GM10248 (cell line): ENCODE measurements at places on chromosomes 6 and 20.
A peak's percentile ranks its signal among the peaks of the same experiment; 100 is the strongest.

DNA sequence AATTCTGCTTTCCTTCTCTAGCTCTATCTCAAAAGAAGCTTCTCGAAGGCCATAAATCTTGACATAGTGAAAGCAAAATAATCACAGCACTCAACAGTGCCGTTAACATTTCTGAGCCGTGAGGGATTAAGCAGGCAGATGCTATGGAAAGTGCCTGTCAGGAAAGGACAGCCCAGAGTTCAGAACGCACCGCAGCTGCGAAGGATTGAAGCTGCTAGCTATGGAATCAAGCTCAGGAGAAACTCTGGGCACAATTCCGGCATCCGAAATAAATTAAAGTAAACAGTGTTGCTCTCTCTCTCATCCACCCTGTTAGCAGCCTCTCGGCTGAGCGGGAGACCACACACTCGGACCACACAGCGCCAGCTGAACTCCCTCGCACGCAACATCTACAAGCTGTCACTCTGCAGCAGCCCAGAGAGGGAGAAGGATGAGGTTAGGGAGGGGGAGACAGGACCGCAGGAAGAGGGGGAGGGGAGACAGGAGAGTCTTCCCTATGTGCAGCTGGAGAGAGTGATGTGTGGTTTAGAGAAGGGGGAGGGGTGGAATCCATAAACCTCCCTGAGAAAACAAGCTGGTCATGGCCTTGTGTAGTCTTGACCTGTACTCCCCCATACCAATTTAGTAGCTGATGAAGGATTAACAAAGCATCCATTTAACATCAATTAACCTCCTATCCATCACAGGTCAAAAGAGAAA lies 9.0 kb downstream of the EXOC2 start:
- no peak for DNase-seq

DNA sequence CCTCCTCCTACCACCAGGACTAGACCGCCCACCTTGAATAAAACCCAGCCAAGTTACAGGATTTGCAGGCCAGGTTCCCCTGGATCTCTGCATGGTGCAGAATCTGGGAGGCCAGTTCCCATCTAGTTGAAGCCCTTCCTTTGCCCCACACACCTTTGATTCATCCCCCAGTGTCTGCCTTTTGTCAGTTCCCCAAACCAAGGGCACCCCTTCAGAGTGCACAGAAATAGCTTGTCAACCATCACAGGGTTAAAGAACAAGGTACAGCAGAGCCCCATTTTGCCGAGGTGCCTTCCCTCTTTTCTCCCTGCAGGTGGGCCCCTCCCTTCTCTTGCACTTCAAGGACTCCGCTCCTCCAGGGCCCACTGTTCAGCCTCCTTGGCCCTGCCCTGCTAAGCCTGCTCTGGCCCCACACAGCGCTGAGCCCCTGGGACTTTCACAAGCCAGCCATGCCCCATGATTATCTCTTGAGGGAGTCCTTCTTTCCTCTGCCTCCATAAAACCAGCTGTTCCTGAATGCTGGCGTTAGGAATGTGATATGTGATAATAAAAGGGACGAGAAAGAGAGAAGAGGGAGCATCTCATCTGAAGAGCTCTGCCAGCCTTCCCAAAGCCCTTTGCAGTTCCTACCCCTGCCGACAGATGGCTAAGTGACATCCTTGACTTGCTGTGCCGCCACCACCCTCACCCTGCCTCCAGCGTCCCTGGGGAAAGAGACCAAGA lies 280.3 kb downstream of the CDC5L start:
- DNase-seq, result no peak

GRCh38 chr6:108118810-108119768 lies 44.5 kb upstream of the OSTM1 start:
- DNase-seq, result no peak

GRCh38 chr6:127446356-127446755 lies 12.8 kb downstream of the KIAA0408 start:
- no peak for DNase-seq

DNA sequence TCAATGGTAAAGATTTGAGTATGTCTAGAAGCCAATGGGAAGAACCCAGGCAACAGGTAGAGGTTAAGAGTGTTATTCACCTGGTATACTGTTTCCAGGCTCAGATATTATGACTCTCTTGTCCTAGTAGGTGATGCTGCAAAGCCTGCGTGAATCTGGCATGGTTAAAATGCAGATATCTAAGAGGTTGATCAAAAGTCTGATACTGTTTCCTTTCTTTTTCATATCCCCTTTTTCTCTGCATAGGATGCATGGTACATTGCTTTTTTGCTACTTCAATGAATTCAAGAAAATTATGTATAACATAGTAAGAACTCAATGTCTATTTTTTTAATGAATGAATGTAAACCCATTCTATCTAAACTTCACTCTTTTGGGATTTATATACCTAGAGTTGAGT lies 284.3 kb upstream of the KHDRBS2 start:
- DNase-seq, result no peak

DNA sequence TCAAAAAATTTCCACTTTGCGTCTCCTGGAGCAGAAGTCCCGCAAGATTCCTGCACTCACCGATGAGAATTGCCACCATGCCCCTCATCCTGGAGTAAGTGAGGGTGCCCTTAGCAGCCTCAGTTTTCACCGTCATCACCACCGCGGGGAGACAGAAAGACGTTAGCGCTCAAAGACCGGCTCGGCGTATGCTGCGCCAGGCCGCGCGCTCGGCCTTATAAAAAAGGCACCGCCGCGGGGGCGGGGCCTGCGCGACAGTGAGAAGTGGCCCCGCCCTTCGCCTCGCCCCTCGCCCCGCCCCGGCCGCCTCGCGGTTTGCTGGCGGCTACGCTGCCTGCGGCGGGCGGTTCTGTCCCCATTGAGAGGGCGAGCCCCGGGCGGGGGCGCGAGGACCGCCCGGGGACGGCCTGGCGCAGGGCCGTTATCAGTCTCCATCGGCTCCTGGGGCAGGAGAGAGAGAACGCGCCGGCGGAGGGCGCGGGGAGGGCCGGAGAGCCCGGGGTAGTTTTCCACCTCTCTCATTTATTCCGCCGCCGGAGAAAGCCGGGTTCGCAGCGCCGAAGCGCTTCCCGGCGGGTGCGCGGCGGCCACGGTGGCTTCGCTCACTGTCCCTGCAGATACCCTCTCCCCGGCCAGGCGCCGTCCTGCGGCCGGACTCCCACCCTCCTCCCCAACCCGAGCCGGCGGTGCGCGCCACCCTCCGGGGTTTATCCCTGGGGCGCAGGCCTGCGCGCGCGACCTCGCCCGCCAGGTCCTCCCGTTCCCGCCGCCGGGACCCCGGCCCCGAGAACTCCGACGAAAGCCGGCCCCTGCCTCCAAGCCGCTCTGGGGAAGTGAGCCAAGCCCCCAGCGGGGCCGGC lies 122.5 kb upstream of the SLC2A12 start:
- peak; percentile 92 for DNase-seq

DNA sequence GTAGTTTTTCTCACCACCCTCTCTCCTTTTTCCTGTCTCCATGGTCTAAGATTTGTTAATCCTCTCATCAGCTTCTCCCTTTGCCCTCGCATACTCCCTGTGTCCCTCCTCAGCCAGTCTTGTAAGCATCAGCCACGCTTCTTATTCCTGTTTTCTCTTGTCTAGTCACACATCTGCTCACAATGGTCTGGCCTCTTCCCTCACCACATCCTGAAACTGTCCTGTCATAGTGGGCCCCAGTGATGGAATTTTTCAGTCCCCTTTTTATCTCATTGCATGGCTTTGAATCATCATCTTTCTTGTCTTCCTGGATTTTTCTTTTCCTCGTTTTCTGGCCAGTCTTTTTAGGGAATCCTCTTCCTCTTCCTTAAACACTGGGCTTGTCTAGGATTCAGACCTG lies 57.2 kb downstream of the GFRA4 start:
- no peak for DNase-seq

GRCh38 chr6:141152951-141153350 lies 979.8 kb upstream of the GJE1 start:
- DNase-seq, result no peak

DNA sequence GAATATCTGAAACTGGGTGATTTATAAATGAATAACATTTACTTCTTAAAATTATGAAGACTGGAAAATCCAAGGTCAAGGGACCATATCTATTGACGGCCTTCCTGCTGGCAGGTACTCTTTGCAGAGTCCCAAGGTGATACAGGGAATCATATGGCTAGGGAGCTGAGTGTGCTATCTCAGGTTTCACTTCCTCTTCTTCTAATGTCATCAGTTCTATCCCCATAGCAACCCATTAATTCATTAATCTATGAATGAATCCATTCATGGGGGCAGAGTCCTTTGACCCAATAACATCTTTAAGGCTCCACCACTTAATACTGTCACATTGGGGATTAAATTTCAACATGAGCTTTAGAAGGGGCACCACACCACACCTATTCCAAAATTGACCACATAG lies 772.0 kb downstream of the HACE1 start:
- no peak for DNase-seq

- DNase-seq, result no peak
Observed at GRCh38 chr6:168989421-168989820, 264.2 kb downstream of the THBS2 start.

- no peak for DNase-seq
Observed at GRCh38 chr6:56790414-56790813, 147.7 kb upstream of the DST start.

- no peak for DNase-seq
Observed at GRCh38 chr20:21509597-21510371, 4.1 kb downstream of the NKX2-2 start.

- no peak for DNase-seq
Observed at GRCh38 chr6:147043994-147044477, 160.2 kb upstream of the STXBP5 start.

DNA sequence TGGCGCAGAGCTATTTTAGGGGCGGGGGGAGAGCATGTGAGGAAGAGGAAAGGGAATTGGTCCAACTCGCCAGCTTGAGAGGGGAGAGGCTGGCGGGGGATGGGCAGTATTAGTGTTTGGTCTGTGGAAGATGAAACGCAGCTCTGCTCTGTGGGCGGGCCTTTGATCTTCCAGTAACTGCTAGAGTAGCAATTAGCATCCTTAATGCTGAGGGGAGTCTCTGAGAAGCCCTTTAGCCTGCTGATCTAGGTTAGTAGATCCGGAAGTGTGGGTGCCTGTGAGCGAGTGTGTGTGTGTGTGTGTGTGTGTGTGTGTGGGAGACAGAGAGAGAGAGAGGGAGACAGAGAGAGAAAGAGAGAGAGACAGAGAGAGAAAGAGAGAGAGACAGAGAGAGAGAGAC lies 117.2 kb upstream of the BACH2 start:
- peak; percentile 53 for DNase-seq

DNA sequence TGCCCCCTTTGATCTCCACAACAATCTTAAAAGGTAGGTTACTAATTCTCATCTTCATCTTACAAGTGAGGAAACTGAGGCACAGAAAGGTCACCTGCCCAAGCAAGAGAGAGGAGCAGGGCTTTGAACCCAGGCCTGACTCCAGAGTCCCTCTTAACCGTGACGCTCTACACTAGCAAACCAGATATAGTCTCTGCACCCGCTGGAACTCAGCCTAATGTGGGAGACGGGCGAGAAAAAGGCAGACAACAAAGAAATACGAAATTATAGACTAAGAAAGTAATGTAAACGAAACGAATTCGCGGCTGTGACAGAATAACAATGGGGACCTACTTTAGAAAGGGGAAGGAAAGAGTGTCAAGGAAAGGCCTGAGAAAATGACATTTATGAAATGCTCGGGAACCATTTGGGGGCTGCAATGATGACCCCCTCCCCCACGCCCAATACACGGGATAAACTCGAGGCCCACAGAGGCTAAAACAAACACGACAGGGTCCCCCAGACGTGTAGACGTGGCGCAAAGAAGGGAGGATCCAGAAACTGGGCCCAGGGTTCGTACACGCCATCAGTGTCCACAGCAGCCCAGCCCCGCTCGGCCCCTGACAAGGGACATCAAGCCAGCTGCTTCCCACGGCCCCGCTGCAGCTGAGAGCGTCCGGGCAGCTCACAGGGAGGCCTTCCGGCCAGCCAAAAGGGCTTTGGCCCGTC lies 637 bp downstream of the TRPC4AP start:
- DNase-seq, result no peak

DNA sequence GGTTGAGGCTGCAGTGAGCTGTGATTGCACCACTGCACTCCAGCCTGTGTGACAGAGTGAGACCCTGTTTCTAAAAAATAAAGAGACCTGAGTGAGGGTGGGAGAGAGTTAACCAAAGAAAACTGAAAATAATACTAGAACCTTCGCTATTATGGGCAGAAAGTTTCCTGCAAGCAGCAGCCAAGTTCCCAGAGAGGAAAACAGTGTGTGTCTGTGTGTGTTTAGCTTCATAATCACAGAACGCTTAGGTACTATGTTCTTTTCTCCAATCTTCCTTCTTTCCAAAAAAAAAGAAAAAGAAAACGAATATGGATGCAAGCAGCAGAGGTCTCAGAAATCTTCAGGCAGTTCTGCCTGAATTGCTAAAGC lies 170.0 kb downstream of the LY86 start:
- no peak for DNase-seq

- DNase-seq, result no peak
Observed at GRCh38 chr6:27834384-27834783, 77.8 kb downstream of the OR2B2 start.

DNA sequence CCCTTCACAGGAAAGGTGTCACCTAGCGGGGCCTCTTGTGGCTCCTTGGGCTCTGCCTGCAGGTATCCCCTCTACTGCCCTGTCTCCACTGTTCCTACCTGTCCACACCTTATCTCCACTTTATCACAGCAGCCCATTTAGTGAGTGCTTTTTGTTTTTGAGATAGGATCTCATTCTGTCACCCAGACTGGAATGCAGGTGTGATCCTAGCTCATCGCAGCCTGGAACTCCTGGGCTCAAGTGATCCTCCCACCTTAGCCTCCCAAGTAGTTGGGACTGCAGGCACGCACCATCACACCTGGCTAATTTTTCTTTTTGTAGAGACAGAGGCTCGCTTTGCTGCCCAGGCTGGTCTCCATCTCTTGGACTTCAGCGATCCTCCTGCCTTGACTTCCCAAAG lies 48.0 kb downstream of the BCAS4 start:
- no peak for DNase-seq

DNA sequence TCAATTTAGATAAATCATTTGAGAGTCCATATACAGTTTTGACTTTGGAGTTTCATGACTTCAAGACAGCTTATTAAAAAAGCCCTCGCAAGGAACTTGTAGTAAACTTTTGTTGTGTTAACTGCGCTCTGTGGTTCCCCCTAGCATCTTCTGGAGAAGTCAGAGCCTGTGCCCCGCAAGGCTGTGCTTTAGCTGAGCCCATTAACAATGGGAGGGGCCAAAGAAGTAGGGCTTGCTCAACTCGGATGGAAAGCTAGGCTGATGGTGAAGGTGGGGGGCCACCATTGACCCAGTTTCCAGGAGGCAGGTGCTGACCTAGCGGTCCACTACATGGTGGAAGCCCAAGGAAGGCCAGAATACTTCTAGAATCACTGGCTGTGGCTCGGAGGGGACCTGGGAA lies 29.3 kb upstream of the OVOL2 start:
- no peak for DNase-seq
